ENCODE measurements at places on chromosomes 1 and 21.
A peak's percentile ranks its signal among the peaks of the same experiment; 100 is the strongest.

- no peak for DNase-seq
Observed at GRCh38 chr21:38825921-38826320, 20.2 kb downstream of the ETS2 start.

GRCh38 chr1:46333300-46334029 lies 7.1 kb upstream of the NSUN4 start:
- DNase-seq, result no peak

DNA sequence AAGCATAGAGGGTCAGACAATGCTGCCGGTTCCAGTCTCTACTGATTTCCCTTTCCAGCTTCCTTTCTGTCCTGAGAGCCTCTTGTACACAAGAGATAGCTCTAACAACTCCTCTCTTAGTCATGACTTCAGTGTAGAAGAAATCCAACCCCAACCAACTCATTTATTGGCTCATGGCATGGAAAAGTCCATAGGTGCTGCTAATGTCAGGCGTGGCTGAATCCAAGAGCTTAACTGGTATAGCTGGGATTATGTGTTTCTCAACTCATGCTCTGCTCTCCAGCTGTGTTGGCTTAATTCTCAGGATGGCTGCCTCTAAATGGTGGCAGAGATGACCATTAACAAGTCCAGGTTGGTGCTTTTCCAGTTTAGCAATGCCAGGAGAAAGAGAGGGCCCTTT lies 12.4 kb upstream of the THRAP3 start:
- DNase-seq, result no peak

DNA sequence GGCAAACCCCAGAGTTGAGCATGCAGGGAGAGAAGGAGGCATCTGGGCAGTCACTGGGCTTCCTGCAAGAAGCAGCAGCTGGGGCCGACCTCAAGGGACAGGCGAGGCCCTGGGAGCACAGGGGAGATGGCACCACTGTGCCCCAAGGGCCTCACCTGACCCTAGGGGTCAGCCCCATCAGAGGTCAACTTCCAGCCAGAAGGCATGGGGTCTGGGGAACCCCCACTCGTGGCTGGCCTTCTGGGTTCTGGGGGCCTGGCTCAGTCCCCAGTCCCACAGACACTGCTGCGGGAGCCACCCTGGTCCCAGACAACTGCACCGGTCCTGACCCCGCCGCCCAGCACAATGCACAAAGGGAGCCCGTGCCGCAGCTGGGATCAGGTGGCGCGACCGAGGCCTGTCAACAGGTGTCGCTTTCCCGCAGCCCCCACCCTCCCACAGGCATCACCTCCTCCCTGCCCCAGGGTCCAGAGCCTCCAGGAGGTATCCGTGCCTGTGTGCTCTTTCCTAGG lies 6.2 kb downstream of the WNT9A start:
- no peak for DNase-seq

- DNase-seq, result no peak
Observed at GRCh38 chr1:203644661-203645510, 18.3 kb downstream of the ATP2B4 start.

DNA sequence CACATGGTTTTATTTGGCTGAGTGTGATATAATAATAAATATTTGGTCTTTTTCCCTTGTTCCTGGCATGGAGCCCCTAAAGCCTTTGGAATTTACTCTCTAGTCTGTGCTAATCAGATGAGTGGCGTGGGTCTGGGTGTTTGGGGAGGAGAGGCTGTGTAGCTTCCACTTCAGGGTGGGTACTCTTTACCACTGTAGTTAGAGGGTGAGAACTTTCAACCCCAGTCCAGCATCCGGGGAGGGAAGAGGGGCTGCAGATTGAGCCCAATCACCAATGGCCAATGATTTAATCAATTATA lies 20.0 kb downstream of the USP25 start:
- no peak for DNase-seq

GRCh38 chr1:185701650-185702049 lies 32.5 kb upstream of the HMCN1 start:
- no peak for DNase-seq

DNA sequence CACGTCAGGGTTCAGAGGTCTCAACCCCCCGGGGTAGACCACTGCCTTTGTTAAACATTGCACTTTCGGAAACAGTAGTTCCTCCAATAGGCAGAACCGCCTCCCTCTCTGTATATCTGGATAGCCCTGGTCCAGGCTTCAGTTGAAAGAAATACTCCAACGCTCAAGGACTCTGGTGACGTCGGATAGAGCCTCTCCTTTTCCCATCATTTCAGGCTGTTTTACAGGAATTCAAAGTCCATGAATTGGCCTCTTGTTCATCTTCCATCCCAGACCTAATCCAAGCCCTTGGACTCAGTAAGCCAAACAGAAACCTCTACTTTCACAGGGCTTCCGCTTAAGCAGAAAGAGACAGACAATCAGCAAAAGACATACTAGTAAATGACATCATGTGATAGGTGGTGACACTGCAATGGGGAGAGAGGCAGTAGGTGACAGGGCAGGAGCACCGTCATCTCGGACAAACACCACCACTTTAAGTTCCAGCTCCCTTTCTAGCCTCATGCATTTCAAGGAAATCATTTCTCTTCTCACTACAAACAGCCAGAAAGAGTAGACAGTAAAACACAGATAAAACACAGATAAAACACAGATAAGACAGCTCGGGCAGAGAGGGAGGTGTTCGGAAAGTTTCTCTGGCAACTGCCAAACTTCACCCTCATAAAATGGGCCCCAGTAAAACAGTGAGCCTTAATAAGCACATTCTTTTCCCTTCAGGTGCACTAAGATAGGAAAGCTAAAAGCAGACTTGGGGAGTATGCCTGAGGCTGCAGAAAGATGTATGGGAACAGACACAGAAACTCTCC lies 2.3 kb upstream of the PLA2G2A start:
- no peak for DNase-seq

DNA sequence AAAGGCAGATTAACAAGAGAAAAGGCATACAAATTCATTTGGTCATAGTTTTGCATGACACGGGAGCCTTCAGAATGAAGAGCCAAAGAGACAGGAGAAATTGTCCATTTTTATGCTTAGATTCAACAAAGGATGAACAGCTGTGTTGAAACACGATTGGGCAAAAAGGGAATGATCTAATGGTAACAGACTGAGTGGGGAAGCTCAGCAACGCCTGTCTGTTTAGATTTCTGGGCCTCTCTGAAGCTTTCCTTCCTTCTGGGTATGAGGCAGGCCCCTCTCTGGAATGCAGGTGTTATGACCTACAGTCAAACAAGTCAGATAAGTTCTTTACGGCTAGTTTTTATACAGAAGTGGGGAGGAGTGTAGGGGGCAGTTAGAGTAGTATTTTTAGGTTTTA lies 154.6 kb downstream of the RGS7 start:
- DNase-seq, result no peak

DNA sequence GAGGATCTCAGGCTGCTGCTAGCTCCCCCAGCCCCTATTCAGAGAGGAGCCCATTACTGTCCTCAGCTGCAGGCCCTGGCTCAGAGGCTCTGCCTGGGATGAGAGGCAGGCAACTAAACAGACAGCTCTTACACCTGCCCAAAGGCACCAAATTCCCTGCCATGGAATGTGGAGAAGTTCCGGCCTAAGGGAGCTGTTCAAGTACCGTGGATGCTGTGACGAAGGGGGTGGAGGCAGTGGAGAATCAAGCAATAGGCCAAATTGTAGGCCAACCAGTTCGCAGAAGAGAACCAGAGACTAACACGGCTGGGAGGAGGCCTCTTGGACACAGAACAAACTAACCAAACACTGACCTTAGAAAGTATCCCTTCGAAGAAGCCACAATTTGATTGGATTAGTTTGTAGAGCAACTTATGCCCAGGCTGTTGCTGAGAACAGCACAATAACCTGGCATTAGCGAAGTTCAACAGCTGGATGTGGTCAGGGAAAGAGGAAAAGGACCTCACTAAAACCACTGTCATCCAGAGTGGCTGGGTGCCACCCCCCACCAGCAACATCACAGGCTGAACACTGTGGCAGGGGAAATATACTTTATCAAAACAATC lies 3.6 kb downstream of the C1orf174 start:
- no peak for DNase-seq

- no peak for DNase-seq
Observed at GRCh38 chr1:114118351-114118990, 35.2 kb downstream of the SYT6 start.

DNA sequence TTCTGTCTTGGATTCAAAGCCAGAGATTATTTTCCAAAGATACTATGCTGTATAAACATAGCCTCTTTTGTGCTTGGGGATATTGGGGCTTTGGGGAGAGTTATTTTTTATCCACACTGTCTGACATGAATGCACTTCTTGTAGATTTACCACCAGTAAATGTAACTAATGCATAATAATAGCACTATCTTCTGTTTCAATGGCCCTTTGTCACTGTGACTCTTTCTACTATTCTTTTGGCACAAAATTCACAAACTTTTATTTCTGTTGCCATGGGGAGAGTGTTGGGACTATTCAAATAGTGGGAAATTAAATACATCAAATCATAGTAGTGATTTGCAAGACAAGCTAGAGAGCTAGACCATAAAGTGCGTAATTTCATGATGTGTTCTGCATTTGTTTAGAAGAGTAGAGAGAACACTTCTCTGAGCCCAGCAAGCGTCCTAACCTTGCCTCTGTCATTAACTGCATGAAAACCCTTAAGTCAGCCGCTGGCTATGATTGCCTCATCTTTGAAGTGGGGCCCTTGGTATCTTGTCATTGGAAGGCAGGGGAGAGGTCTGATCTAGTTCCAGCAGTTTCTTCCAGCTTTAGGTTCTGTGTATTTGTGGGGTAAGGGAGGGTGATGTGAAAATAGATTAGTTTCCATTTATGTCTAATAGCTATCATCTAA lies 154.4 kb downstream of the HHAT start:
- DNase-seq, result no peak

GRCh38 chr1:229986737-229987337 lies 80.2 kb upstream of the GALNT2 start:
- no peak for DNase-seq

GRCh38 chr1:201536558-201536957 lies 2.4 kb upstream of the NAV1 start:
- DNase-seq, result no peak

GRCh38 chr1:30518186-30518585 lies 205.2 kb downstream of the MATN1 start:
- DNase-seq, result no peak

GRCh38 chr1:101128211-101128727 lies 102.7 kb upstream of the DPH5 start:
- DNase-seq, result no peak

DNA sequence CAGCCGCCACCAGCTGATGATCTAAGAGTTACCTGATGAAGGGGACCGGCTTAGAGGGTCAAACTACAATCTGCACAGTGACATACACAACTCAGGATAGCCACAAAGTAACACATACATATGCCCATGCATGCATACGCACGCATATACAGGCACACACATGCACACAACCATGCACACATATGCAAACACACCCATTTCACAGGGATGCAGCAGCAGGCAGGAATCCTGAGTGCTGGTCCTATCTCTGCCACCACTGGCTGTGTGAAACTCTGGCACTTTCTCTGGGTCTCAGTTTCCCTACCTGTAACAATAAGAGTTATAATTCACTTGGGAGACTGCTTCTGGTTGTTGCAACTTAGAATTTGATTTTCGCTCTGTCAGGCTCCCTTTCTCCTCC lies 520.2 kb downstream of the PTPRU start:
- no peak for DNase-seq

DNA sequence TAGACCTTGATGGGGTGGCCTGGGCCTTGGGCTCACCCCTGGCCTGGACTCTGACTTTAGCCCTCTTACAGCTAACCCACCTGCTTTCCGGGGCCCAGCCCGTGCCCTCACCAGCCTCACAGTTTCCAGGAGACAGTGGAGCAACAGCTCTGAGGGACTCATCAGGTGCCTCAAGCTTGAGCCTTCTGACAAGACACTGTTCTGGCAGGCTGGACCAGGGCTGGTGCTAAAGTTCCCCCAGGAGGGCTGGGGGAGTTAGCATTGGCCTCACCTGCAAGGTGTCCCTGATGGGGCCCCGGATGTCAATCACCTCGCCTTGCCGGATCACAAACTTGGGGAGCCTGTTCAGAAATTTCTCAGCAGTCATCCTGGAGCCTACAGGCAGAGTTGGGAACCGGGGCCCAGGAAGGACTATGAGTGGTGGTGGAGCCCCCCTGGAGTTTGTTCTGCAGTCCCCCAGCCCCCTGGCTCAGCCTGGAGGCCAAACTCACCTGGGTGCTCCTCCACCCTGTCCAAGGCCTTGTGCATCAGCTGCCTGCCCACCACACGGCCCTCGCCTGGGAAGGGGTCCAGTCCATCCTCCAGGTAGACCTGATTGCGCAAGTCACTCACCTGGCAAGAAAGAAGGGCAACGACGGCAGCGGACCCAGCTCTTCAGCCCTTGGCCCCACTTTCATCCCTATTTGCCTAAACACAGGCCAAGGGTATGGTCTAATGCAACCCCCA lies 4.1 kb downstream of the SH3BGRL3 start:
- DNase-seq, result no peak

DNA sequence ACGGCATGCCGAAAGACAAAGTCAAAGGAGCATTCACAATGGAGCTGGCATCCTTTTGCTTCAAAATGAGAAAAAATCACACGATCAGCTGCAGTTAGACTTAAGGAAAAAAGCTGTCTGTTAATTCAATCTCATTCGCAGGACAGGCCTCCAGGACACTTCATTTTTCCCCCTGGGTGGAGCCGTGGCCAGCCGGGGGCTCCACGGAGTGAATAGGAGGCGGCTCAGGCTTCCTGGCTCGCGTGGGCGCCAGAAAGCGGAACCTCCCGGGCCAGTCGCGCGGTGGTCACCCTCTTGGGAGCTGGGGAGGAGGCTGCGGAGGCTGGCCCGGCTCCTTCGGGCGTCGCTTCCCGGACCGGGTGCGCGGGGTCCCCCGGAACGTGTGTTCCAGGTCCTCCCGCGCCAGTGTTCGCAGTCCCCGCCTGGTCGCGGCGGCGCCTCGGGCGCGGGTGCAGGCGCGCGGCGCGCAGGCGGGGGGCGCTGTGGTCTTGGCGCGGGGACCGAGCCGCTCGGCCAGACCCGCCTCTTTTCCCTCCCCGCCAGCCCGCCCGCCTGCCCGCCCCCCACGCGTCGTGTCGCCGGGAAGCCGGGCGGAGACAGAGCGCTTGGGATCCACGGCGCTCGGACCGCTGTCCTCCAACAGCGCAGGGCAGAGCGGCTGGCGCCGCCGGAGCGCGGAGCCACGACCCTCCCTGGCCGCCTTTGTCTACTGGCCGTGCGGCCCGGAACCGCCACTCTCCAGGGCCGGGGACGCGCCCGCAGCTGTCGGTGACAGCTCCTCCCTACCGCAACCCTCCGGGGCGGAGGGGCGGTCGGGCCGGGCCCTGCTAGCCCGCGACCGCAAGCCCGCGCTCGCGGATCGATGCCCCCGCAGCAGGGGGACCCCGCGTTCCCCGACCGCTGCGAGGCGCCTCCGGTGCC lies at the start of gene RHOU:
TSS of gene RHOU (plus strand) at position 599 of the 921 bp plus-strand sequence. CDS start at position 863, 264 bp downstream.
- peak; percentile 38 for DNase-seq

GRCh38 chr1:31548534-31548906 lies 27.8 kb upstream of the TINAGL1 start:
- DNase-seq, result no peak

- no peak for DNase-seq
Observed at GRCh38 chr1:208335371-208336136, 91.4 kb upstream of the PLXNA2 start.

- no peak for DNase-seq
Observed at GRCh38 chr1:231134624-231135023, 27.2 kb upstream of the TRIM67 start.

Data from stimulated activated CD4-positive, alpha-beta T cell treated with anti-CD3 and anti-CD28 coated beads, Interleukin-1b, Interleukin-23, amount 100 ng/mL, for 24 hours (primary cell).